ENCODE measurements at places on chromosomes 2 and 18. TPM values are rescaled to one million over a fixed set of nuclear protein-coding genes. Genes with fewer than 3 reads are reported as not detected.

GRCh38 chr2:141906678-141907077 is 224.1 kb downstream of the LRP1B start:
- H3K4me3 ChIP-seq = no peak overlapping the region
- H3K27ac ChIP-seq = no peak overlapping the region
- H3K27me3 ChIP-seq = no peaks in the 10 kb centered on the region
- no peak for DNase-seq
- no peaks in the 10 kb centered on the region for H3K36me3 ChIP-seq
- no peaks in the 10 kb centered on the region for H3K4me1 ChIP-seq

- no peak overlapping the region for H3K4me3 ChIP-seq
- DNase-seq = no peak
Measured at GRCh38 chr2:180231015-180231414, 223.9 kb upstream of the CWC22 start.

- DNase-seq = no peak
- H3K36me3 ChIP-seq = no peaks in the 10 kb centered on the region
- H3K27ac ChIP-seq = no peak overlapping the region
- H3K4me1 ChIP-seq = no peaks in the 10 kb centered on the region
- no peak overlapping the region for H3K4me3 ChIP-seq
Measured at GRCh38 chr18:26327062-26327461, 100.8 kb downstream of the TAF4B start.

- no peaks in the 10 kb centered on the region for H3K27me3 ChIP-seq
- H3K4me3 ChIP-seq = no peak overlapping the region
- H3K27ac ChIP-seq = no peak overlapping the region
Measured at GRCh38 chr18:10170375-10170774, 256.6 kb downstream of the VAPA start.

Gene APOB
- 2.1 TPM for total RNA-seq

Gene RAB6C
- total RNA-seq = not detected

Gene C1QL2
- total RNA-seq = not detected

Data from upper lobe of left lung (tissue), 6 donors.